Activated CD4-positive, alpha-beta T cell treated with anti-CD3 and anti-CD28 coated beads, Interleukin-2, amount 50 U/mL, for 16 hours (primary cell): ENCODE measurements at places on chromosomes 3 and 15.

DNA sequence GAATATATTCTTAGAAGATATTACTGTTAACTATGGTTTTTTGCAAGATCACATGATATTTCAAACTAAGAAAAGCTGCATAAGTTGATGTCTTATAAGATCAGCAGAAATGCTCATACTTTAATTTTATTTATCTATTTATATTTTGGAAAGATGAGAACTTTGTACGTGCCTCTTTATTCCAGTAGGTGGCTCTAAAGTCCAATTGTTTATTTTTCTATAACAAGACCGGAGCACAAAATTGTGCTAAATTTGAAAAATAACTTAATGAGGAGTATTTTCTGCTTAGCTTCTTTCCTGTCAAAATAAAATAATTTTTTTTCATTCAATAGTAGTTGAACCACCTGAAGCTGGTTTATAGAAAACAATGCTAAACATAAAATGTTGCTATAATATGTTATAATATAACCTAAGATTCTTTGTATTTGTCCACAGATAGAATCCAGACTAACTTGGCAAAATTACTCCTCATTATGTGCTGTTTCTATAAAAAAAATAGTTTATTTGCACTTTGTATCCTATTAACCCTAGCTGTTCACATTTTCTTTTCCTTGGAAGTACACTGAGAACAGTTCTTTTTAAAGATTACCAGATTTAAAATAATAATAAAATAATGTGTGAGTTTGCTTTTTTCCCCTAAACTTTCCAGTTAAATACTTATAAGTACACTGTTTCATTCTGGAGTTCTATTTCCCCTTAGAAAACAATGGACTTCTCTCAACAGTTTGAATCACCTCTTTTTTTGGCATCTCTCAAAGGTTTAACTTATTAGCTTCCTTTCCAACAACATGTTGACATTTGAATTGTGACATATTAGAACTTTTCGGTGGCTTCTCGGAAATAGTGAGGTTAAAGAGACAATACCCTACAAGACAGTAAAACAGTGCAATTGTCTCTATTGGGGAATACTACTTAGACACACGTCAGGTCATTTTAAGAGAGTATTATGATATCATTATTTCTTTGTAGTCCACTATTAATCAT lies 530.0 kb downstream of the MECOM start:
- DNase-seq, result no peak

DNA sequence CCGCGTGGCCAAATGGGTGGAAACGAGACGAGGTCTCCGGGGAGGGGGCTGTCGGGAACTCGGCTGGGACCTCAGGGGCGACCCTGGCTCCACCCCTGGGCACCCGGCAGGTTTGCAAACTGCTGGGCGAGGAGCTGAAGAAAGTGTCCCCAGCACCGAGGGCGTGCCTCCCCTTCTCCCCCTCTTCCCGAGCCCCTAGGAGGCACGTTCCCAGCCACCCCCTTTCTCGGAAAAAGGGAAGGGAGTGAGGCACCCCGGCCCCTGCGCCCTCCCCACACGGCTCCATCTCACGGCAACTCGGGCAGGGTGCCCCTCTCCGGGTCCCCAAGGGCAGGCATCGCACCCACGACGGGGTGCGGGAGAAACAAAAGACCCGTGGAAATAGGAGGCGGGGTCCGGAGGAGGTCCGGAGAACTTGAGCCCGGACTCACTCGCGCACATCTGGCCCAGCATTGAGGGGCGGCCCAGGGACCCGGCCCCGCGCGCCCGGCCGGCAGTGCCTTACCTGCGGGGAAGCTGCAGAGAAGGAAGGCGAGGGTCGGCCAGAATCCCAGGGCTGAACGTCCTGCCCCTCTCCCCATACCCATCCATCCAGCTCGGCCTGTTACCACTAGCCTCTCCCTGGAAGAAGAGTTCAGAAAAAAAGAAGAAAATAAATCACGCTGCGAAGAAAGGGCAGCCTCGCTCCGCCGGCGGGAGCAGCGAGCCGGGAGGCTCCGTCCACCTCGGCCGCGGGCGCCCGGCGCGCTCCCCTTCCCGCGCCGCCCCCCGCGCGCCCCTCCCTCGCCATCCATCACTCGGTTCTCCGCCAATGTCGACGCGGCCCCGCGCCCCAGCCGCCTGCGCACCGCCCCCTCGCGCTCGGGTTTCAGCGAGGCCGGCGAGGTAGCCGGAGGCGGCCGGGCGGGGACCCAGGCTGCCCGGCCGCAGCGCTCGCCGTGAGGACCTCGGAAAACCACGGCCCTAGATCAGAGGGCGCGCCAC lies 16.3 kb downstream of the RGMA start:
- DNase-seq, result no peak

DNA sequence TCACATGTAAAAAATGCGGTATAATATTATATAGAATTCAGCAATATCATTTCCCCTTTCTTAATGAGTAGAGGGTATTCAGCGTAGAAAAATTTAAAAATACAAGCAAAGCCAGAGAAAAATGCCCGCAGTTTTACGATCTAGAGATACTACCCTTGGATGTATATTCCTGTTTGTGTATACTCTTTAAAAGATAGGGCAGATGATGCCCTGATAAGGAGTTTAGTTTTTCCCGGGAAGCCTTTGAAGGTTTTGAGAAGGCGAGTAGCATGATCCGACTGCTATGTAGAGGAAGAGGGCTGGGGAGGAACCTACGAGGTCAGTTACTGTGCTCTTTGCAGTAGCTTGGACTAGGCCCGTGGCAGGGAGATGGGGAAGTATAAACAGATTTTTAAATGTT lies 1.2 kb downstream of the YEATS2 start:
- DNase-seq, result peak; percentile 18

DNA sequence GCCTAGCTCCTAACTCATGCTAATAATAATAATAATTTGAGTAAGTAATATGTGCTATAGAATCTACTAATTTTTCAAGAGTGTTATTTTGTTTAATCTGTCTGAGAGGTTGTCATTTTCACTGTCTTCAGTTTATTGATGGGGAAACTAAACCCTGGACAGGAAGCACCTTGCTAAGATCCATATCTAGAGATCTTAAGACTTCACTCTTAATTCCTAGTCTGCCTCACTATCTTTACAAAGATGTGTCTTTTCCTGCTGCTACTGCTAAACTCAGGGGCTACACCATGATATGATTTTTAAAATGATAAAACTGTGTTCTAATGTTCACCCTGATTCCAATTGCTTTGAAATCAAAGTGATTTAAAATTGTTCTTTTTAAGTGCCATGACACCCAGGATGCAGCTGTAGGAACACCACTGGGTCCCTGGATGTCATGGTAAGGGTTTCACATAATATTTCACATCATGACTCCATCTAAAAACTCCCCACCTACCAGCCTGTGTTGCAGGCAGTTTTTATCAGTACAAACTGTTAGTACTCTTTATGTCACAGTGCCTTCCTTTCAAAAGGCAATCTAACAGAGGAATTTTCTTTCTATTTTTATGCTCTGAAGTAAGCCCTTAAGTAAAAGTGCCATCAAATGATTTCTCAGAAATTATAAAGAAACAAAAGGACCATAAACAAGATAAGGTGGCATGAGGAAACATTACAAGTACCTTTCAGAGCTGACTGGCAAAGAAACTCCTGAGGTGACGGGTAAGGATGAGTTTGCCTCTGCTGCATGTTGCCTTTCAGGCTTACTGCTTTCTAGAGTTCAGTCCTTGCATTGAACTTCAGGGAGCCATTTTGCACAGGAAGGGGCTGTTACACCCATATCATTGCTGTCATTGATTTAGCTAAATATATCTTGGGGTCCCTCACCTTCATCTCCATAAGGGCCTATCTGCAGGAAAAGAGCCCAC lies 160.1 kb upstream of the SATB1 start:
- DNase-seq, result no peak

- DNase-seq, result no peak
These were observed 38.4 kb upstream of the ALCAM start for GRCh38 chr3:105328338-105328730.

DNA sequence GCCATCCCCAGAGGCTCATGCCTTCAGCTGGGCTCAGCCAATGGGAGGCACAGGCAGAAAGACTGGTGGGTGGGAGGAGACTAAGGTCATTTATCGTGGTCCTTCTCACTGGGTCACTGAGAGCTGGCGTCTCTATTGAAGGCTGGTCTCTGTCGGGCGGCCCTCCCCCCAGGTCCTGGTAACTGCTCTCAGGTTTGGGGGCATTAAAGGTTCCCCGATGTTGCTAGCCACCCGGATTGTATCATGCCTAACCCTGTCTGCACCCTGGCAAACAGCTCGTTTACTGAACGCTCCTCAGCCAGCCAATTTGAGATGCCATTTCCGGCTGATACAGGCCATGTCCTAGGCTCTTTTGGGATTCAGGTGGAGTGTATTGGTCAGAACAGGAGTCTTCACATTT lies 10.5 kb downstream of the SELENOS start:
- DNase-seq, result no peak

- no peak for DNase-seq
These were observed 117.7 kb upstream of the SPATA16 start for GRCh38 chr3:173258697-173259096.

DNA sequence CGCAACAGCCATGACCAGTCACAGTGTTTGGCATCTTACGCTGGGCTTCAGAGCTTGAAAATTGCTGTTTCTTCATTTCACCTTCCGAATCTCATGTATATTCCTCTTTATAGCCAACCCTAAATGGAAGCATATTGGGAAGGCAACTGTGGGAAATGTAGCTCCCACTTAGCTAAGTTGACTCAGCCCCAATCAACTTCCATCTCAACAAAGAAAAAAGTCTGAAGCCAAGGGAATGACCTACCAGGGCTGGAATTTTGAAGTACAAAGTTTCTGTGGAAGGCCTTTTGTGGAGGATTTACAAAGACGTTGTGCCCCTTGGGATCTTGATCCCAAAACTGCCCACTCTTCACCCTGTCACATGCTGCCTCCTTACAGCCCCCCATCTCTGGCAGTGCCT lies 85.2 kb upstream of the OXTR start:
- DNase-seq, result no peak

DNA sequence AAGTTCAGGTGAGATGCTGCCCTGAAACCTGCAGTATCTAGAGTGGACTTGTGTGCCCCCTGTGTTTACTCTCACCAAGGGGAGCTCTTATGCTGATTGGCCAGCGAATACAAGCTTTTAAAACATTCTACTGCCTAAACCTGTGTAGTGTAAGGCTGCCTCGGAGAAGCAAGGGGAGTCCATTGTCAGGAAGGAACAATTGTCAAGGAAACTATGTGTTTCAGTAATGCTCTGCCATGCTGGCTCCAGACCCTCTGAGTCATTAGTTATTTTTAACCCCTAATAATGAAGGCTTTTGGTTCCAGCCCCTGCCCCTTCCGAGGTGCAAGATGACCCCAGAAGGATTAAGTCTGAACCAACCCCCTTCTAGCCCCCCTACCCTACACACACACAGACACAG lies 66.1 kb upstream of the CHMP2B start:
- DNase-seq, result no peak

- no peak for DNase-seq
These were observed 15.7 kb upstream of the PRR23E start for GRCh38 chr3:127177226-127177625.

GRCh38 chr3:111975131-111975530 lies 3.7 kb upstream of the ABHD10 start:
- DNase-seq, result no peak

DNA sequence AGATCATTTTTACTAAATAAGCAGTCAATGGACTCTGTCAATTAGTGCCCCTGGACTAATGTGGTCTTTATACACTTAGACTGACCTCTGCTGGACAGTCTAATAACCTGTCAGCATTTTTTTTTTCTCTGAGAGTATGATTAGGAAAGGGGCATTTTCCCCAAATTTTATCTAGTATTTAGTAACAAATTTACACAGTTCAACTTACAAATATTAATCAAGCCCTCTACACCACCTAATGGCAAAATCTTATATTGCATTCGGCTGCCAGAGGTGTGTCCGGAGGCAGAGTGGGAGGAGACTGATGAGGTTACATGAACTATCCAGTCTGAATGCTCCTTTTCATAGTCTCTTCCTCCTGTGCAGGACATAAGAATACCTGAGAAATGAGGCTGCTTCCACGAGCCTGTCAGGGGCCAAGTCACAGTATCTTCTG lies 36.0 kb upstream of the COLQ start:
- peak; percentile 78 for DNase-seq

DNA sequence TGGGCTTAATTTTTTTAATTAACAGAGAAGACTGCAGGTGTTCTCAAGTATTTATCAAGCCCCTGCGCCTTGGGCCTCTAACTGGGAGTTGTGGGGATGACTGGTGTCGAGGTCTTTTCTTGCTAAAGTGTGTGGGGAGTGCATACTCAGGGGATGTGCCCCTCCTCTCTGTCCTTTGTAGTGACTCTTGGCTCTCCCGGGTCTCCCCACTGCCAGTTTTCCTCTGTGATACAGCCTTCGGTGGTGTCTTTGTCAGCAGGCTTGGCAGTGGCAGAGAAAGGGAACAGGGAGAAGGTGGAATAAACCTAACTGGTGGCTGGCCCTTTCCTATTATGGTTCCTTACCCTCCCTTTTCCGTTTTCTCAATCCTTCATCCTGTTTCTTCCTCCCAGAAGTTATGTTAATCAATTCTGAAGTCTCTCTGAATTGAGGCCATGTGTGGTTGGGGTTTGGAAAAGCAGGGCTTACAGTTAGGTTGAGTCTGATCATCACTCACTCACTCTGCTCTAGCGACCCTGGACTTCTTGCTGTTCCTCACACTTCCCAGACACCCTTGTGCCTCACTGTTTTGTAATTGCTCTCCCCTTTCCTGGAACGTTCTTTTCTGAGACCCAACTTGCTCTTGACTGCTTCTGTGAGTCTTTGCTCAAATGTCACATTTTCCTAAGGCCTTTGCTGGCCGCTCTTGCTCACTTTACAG lies 158.1 kb downstream of the PTPRG start:
- DNase-seq, result no peak

DNA sequence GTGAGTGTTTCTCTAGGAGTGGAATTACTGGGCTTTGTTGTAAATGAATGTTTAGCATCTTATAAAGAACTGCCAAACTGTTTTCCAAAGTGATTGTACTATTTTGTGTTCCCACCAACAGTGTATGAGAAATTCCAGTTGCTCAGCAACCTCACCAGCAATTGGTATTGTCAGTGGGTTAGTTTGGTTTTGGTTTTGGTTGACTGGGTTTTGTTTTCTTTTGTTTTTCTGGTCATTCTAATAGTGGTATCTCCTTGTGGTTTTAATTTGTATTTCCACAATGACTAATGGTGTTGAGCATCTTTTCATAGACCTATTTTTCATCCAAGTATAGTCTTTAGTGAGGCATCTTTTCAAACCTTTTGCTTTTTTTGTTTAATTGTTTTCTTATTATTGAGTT lies 27.1 kb downstream of the FILIP1L start:
- DNase-seq, result peak; percentile 84

DNA sequence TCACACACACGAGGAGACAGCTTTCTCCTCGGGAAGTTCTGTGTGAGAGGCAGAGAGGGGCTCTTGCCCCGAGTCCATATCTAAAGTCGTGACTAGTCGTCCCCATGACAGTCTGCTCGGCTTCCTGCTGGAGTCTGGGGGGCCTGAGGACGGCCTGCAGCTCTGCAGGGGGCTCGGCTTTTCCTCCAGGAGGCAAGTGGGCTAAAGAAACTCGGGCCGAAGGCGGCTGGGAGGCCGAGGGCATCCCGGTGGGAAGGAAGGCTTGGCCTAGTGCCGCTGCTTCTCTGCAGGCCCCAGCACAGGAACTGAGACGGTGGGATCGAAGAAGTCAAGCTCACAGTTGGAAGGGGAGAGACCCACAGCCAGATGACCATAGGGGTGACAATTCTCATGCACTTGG lies 25.4 kb upstream of the PIGZ start:
- no peak for DNase-seq
